Spinal cord (tissue), 10 donors: ENCODE measurements at places on chromosomes 7 and 10.

- no peak for DNase-seq
Measured at GRCh38 chr10:8402576-8402975, 348.1 kb downstream of the GATA3 start.

GRCh38 chr7:6589829-6590644 is at the start of gene INTS15:
Gene INTS15 (plus strand): TSS chr7:6590021. CDS start chr7:6590284, 263 bp downstream.
- peak; percentile 57 for DNase-seq

GRCh38 chr7:66055321-66055956 is 20.2 kb upstream of the ASL start:
- no peak for DNase-seq

GRCh38 chr7:47885309-47885986 is 62.8 kb downstream of the PKD1L1 start:
- no peak for DNase-seq

DNA sequence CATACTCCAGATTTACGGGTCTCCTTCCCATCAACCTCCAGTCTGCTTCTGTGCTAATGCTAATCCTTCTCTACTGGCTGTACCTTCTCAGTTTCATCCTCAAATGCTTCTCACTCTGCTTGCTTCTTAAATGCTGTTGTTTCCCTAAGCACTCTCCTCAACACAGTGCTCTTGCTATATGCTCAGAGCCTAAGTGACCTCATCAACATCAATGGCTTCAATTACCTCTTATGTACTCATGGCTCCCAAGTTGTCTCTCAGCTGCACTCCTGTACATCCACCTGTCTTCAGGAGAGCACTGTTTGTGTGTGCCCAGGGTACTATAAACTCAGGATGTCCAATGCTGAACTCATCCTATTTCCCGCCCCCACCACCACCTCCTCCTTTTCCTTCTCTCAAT is 22.5 kb downstream of the ELAPOR2 start:
- no peak for DNase-seq

DNA sequence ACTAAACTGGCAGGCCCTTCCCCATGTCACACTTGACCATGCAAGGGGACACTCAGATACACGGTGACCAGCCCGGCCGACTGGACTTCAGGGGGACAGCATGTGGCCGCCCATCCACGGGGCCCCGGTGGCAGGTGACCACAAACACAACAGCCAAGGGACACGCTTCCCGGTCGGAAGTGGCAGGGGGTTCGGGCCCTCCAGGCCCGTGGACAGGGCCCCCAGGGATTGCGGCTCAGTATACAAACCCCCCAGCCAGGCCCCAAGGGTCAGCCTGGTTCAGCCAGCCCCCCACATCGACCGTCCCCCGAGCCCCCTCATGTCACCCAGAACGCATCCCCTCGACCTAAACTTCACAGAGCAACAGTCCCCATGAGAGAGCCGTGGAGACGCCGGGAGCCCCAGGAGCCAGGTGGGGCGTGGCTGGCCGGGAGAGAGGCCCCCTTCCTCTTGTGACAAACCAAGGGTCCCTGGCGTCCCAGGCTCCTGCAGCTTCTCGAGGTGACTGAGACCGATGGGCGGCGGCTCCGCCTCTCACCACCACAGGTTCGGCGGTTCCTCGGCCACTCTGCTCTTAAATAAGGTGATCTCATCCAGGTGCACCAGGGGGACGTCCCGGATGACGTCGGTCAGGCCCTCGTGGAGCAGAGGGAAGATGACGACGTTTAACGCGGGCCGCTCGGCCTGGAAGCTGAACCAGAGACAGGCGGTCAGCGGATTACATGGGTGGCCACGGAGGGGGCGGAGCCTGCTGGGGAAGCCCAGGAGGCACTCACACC is 57.8 kb upstream of the TNRC18 start:
- DNase-seq = no peak

DNA sequence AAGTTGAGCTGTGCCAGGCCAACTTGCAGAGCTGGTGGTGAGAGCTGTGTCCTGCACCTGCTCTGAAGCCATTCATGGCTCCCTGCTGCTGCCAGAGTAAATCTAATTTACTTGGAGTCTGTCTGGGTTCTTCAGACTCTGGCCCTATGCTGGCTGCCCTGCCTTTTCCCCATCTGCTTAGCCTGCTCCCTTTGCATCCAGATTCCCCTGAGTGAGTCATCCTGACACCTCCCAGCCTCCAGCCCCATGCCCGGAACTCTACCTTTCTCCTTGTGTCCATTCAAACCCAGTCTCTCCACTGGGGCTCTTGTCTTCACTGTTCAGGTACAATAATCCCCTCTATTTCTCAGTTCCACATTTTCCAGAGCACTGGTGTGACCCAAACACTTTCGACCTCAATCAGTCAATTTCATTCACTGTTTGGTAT is 434.4 kb upstream of the ZMIZ1 start:
- no peak for DNase-seq

GRCh38 chr7:91566402-91566732 is 302.1 kb downstream of the FZD1 start:
- DNase-seq = peak; percentile 28

- DNase-seq = no peak
Measured at GRCh38 chr10:20598590-20598989, 298.5 kb downstream of the NEBL start.

DNA sequence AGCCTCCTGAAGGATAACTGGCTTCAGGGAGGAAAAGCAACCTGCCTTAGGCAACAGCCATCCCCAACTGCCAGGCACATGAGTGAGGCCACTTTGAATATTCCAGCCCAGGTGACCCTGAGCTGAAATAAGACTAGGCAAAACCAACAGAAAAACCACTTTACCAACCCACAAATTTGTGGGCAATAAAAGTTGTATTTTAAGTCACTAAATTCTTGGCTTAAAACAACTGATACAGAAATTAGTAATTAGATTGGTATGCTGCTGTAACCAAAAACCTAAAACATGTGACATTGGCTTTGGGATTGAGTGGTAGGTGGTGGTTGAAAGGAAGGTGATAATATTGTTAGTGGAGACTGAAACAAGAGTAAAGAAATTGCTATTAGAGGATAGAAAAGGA is 39.9 kb downstream of the ABCB4 start:
- DNase-seq = no peak

DNA sequence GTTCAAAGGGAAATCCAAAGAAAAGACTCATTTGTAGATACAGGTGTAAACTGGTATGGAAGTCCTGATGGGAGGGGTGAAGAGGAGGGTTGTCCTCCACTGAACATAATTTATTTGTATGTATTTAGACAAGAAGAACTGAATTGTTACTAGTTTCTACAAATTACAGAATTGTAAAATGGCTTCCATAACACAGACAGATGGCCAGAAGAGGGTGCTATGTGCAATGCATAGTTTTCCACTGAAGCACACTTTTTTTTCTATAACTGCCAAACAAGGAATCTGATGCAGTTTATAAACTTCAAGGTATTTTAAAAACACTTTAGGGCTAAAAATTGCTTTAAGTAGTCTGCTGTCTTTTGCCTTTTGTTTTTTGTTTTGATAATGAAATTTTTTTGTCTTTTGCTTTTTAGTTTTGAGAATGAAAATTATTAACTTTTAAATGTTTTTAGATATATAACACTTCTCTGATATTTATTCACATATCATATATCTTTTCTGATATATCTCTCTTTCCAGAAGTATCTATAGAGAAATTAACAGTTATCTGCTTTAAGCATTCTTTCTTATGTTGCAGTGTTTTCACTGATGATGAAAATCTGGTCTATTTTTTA is 58.5 kb downstream of the PHYHIPL start:
- DNase-seq = no peak

DNA sequence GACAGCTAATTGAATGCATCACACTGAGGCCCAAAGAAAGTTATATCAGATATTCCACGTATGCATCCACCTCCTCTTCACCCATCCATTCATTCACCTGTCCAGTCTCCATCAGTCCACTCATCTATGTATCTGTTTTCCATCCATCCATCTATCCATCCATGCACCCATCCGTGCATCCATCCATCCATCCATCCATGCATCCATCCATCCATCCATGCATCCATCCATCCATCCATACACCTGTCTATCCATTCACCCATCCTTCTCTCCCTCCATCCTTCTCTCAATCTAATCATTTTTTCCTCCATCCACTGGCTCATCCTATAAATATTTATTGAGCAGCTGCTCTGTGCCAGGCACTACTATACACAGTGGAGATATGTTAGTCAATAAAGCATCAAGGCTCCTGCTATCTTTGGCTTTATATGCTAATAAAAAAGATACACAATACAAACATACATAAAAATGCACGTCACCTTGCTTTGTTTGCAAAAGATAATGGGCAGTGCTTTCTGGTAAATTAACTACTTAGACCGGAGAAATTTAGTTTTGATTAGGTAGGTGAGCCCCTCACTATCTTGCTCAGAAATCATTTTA is 442.0 kb upstream of the KLF6 start:
- DNase-seq = no peak

- DNase-seq = no peak
Measured at GRCh38 chr7:37052705-37053104, 328.4 kb upstream of the AOAH start.

DNA sequence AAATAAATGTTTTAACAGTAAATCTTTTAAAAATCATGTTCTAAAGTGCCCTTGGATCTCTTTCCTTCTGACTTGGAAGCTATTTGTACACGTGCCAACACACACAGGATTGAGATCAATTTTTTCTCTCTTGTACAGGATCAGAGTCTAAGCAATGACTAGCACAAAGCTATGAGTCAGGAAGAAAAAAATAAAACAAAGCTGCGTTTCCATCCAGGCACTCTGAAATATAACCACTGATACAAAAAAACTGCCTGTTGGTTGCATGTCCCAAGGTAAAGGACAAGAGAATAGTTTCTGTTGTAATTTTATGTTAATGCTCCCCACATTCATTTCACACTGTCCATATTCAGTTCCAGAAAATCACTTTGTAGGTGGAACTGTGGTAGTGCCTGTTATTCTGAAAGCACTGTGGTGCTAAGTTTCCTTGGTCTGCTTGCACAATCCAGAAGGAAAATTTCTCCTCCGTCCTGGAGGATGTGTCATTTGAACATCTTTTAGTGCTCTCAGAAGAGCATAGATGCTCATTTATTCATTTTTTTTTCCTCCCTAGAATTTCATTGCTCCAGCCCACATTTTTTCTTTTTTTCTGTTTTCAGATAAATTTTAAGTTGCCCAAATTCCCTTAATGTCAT is 113.4 kb downstream of the PLXDC2 start:
- no peak for DNase-seq

DNA sequence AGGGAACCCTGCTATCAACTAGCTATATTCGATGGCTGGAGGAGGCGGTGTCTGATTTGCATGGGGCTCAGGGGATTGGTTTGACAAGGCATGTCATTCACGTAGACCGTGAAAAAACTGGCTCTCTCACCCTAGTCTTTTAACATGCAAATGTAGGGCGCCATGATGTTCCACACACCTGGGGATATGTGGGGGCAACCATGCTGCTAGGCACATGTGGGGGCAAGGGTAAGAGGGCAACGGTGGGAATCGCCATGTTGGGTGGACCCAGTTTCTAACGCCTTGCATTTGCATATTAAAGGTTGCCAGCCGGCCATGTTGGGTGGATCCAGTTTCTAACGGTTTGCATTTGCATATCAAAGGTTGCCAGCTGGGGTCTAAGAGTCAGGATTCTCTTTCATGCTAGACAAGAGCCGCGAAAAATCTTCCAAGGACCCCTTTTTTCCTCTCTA is 419.2 kb upstream of the NFE2L3 start:
- no peak for DNase-seq

DNA sequence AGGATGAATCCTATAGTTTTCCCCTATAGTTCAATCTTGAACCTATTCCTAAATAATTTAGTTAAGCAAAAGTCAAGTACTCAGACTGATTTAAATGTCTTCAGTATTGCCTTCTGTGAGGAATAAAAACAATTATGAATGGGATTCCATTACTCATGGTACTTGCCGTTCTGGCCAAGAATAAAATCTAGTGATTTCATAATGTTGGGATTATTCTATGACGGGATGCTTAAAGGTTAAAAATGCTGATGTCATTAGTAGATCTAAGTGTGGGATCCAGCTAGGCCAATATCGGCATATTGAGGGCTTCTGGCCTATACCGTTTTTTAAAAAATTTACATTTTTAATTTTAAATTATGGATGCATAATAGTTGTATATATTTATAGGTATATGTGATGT is 5.3 kb downstream of the BPGM start:
- DNase-seq = no peak

DNA sequence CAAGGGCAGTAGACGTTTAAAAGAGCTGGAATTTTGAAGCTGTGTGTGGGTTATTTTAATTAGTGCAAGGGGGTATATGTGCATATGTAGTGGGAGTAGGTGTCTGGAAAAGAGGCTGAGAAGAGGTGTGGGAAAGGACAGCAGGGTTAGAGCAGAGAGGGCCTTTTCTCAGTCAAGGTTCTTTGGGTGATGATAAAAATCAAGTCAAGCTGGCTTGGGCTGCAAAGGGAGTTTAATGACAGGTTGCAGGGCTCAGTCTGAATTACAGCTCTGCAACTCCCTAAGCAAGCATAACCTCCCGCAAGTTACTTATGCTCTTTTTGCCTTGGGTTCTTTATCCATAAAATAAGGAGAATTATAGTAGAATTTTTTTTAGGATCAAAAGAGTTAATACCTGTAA is 83.5 kb downstream of the RELN start:
- no peak for DNase-seq

GRCh38 chr10:93379731-93380575 is 102.2 kb downstream of the MYOF start:
- no peak for DNase-seq

- peak; percentile 27 for DNase-seq
Measured at GRCh38 chr10:16280595-16280994, 156.2 kb upstream of the PTER start.

DNA sequence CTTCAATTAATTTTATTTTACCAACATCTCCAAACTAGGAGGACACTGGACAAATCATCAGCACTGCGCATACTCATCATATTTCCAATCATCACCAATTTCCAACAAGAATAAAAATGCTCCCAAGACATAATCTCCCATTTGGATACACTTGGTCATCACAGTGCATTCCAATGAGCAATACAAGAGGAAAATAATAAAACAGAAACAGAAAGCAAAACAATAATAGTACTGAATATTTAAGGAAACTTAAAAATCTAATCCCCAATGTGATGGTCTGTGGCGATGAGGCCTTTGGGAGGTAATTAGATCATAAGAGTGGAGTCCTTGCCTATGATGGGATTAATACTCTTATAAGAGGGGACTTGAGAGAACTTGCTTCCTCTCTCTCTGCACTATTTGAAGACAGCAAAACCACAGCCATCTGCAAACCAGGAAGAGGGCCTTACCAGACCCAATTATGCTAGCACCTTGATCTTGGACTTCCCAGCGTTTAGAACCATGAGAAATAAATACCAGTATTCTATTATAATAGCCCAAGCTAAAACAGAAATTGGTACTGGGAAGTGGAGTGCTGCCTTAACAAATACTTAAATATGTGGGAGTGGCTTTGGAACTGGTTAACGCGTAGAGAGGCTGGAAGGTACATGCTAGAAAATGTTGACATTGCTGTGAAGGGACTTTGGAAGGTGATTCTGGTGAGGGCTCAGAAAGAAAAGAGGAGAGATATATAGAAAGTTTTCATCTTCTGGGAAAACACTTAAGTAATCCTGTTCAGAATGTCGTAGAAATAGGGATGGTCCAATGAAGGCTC is 91.5 kb downstream of the JAZF1 start:
- DNase-seq = no peak
